Purkinje cell (primary cell): ENCODE measurements at places on chromosomes 2 and 18. TPM values are rescaled to one million over a fixed set of nuclear protein-coding genes. Genes with fewer than 3 reads are reported as not detected.

The ANXA4 gene
- 5.4 and 6.9 TPM in 2 replicates for polyA plus RNA-seq

The ABCB11 gene
- 0.03 TPM in 1 of 2 replicates, not detected in the other for polyA plus RNA-seq

The MARCHF7 gene
- 213 and 251 TPM in 2 replicates for polyA plus RNA-seq

The ZNF521 gene
- polyA plus RNA-seq: 2.7 and 4.3 TPM in 2 replicates

The E2F6 gene
- polyA plus RNA-seq: 2.5 and 4.9 TPM in 2 replicates

The CLHC1 gene
- polyA plus RNA-seq: 3.0 and 9.3 TPM in 2 replicates

The CKAP2L gene
- polyA plus RNA-seq: 3.7 TPM in 1 of 2 replicates, not detected in the other

The WNT10A gene
- polyA plus RNA-seq: not detected in 2 replicates

The DLGAP1 gene
- polyA plus RNA-seq: 109 and 112 TPM in 2 replicates

The PTH2R gene
- 1.2 TPM in 1 of 2 replicates, not detected in the other for polyA plus RNA-seq

The GYPC gene
- not detected in 2 replicates for polyA plus RNA-seq

The ALLC gene
- 0.78 and 1.5 TPM in 2 replicates for polyA plus RNA-seq

The ELAC1 gene
- polyA plus RNA-seq: 2.6 and 7.6 TPM in 2 replicates

The HMSD gene
- 7.1 TPM in 1 of 2 replicates, not detected in the other for polyA plus RNA-seq

The MRPL33 gene
- polyA plus RNA-seq: 616 and 668 TPM in 2 replicates

The LYG2 gene
- 0.39 and 11.1 TPM in 2 replicates for polyA plus RNA-seq

The GALNT3 gene
- polyA plus RNA-seq: not detected in 2 replicates

The SNED1 gene
- 0.66 and 2.8 TPM in 2 replicates for polyA plus RNA-seq

The ELP2 gene
- 72.5 and 84.5 TPM in 2 replicates for polyA plus RNA-seq

The SERPINB12 gene
- polyA plus RNA-seq: not detected in 2 replicates

The SERPINB7 gene
- not detected in 2 replicates for polyA plus RNA-seq

The DRC1 gene
- polyA plus RNA-seq: not detected in 2 replicates

The GRP gene
- polyA plus RNA-seq: not detected in 2 replicates

The UNC80 gene
- 12.9 and 14.8 TPM in 2 replicates for polyA plus RNA-seq

The CDK15 gene
- polyA plus RNA-seq: not detected in 2 replicates

The C2orf76 gene
- 47.8 and 68.0 TPM in 2 replicates for polyA plus RNA-seq

The TMEM150A gene
- polyA plus RNA-seq: 0.46 TPM in 1 of 2 replicates, not detected in the other

The CAPN14 gene
- polyA plus RNA-seq: 0.14 TPM in 1 of 2 replicates, not detected in the other

The ALK gene
- polyA plus RNA-seq: 0.42 and 0.49 TPM in 2 replicates

The FN1 gene
- 3.6 and 7.4 TPM in 2 replicates for polyA plus RNA-seq

The SLC11A1 gene
- not detected in 2 replicates for polyA plus RNA-seq

The HAAO gene
- not detected in 2 replicates for polyA plus RNA-seq

The ATP6V1C2 gene
- 0.24 and 1.0 TPM in 2 replicates for polyA plus RNA-seq

The CUL3 gene
- 169 and 185 TPM in 2 replicates for polyA plus RNA-seq

The STK17B gene
- polyA plus RNA-seq: 246 and 248 TPM in 2 replicates

The ACTR1B gene
- polyA plus RNA-seq: 5.9 and 7.6 TPM in 2 replicates

The GALNT5 gene
- polyA plus RNA-seq: 0.12 and 1.5 TPM in 2 replicates

The CCDC74A gene
- polyA plus RNA-seq: 0.74 and 0.91 TPM in 2 replicates

The MEP1B gene
- polyA plus RNA-seq: not detected in 2 replicates

The C1QL2 gene
- not detected in 2 replicates for polyA plus RNA-seq

The CCL20 gene
- polyA plus RNA-seq: not detected in 2 replicates

The CLEC4F gene
- not detected in 2 replicates for polyA plus RNA-seq

The STARD6 gene
- not detected in 2 replicates for polyA plus RNA-seq

The FAP gene
- 3.9 TPM in 1 of 2 replicates, not detected in the other for polyA plus RNA-seq

The SLC5A7 gene
- not detected in 2 replicates for polyA plus RNA-seq

The CRYGB gene
- polyA plus RNA-seq: not detected in 2 replicates

The CXCR4 gene
- 4.0 and 6.1 TPM in 2 replicates for polyA plus RNA-seq

The ACTG2 gene
- not detected in 2 replicates for polyA plus RNA-seq
